T47D (cell line): ENCODE measurements at places on chromosomes 4 and X.

- DNase-seq = no peak
These were observed 182.1 kb downstream of the MOSPD2 start for GRCh38 chrX:15055146-15055930.

GRCh38 chr4:113700602-113701150 is 60.9 kb downstream of the CAMK2D start:
- no peak for DNase-seq

DNA sequence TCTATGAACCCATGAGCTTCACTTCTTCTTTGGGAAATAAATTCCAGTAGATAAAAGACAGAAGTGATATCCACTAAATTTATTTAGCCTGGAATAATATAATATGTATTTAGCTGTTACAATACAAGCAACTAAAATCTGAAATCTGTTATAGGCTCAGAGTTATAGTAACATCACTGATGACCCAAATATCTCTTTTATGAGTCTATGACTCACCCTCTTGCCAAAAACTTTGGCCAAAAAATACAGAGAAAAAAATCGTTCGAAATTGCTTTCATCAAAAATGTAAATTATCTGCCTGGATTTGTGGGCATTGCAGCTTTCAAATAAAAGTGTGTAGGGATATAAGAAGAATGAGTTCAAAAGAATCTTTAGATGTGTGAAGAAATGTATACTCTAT is 89.4 kb upstream of the DKK2 start:
- DNase-seq = no peak

DNA sequence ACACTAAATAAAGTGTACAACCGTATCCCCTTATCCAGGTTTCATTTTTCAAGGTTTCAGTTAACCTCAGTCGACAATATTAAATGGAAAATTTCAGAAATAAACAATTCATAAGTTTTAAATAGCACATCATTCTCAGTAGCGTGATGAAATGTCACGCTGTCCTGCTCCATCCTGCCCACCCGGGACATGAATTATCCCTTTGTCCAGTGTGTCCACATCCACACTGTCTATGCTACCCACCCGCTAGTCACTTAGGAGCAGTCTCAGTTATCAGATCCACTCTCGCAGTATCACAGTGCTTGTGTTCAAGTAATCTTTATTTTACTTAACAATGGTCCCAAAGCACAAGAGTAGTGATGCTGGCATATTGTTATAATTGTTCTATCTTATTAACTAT is 54.7 kb downstream of the FRYL start:
- DNase-seq = no peak

- DNase-seq = no peak
These were observed 810.4 kb downstream of the TRIML1 start for GRCh38 chr4:188949596-188949995.

GRCh38 chr4:22268350-22269025 is 247.4 kb downstream of the ADGRA3 start:
- no peak for DNase-seq

DNA sequence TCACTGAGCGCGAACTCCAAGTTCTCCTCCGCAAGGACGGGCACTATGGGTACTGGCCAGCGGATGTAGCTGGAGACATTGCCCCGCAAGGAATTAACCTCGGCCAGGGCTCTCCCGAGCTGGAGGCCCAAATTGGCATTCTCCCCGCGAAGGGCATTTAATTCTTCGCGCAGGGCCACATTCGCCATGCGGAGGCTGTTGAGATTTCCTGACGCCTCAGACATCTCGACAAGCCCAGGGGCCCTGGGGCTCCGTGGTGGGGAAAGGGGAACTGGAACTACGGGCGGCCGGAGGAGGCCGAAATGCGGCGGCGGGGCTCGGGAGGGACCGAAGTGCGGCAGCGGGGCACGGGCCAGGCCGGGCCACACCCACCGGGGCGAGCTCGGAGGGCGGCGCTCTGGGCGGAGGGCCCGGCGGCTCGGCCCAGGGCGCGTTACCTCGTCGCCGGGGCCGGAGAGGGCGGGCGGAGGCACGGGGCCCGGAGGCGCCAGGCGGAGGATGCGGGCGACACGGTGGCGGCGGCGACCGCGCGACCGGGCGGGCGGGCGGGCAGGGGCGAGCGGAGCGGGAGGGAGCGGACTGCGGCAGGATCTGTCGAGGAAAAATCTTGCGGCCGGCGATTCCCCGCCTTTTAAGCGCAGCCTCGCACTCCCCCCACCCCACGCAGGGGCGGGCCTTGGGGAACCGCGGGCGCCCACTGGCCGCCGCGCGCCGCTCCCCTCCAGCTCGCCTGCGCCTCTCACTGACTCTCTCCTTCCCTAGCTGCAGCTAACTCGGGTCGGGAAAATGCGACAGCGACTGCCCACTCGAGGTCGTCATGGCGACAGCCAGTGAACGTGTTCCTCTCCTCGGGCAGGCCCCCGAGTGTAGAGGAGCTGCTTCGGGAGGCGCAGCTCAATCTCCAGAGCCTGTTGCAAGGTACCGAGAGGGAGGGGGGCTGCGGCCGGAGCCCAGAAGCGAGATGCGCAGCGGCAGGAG is at the start of gene RTL5:
TSS of gene RTL5 (minus strand) at position 599 of the 978 bp plus-strand sequence.
- DNase-seq = peak; percentile 39

GRCh38 chr4:145580906-145581305 is 38.3 kb upstream of the MMAA start:
- peak; percentile 6 for DNase-seq

DNA sequence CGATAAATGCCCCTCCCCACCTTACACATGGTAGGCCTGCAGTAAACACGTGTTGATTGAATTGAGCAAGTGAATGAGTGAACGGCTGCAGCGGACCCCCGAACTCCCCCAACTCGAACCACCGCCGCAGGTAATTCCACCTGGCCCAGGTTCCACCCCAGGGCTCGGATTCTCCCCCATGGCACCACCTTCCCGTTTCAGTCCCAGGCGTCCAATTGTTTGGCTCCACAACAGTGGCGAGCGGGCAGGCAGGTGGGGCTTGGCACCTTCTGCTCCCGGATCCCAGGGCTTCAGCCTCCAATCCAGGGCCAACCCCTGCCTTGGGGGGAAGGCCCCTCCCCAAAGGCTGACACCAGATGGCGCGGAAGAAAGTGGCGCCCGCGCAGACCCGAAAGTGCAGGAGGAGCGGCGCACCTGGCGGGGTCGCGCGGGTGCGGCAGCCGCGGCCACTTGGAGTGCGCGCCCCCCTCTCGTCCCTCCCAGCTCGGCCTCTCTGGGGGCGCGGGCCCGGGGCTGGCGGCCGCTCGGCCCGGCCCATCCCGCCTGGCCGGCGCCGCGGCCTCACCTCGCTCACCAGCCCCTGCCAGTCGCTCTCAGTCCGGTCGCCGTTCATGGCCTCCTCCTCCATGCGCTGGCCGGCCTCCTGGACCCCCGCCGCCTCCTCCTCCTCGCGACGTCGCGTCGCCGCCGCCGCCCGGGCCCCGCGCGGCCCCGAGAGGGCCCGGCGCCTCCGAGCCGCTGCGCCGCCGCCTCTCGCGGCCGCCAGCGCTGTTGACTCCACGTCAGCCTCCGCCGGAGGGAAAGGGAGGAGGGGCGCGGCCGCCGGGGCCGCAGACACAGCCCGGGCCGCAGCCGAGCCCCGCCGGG is at the start of gene CCDC149:
TSS of gene CCDC149 (minus strand) at position 791 of the 867 bp plus-strand sequence. CDS start at position 613, 178 bp downstream.
- peak; percentile 92 for DNase-seq

DNA sequence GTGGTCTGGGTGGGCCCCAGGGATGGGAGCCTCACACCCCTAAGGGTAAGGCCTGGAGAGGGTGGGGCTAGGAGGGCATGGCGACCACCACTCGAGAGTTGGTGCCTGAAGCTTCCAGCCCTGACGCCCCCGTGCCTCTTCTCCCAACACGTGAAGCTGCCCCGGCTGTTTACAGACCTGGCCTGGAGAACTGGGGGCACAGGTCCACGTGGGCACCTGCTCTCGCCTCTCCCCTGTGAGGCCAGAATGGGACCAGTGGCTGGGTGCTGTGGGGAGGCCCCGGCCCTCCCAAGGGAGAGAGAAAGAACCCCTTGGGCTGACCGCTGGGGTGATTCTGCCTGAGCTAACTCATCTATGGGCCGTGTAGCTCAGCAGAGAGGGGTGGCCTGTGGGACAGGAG is 15.5 kb downstream of the NAT8L start:
- DNase-seq = no peak
